ENCODE measurements at places on chromosomes 7 and 10. TPM values are rescaled to one million over a fixed set of nuclear protein-coding genes. Genes with fewer than 3 reads are reported as not detected.

DNA sequence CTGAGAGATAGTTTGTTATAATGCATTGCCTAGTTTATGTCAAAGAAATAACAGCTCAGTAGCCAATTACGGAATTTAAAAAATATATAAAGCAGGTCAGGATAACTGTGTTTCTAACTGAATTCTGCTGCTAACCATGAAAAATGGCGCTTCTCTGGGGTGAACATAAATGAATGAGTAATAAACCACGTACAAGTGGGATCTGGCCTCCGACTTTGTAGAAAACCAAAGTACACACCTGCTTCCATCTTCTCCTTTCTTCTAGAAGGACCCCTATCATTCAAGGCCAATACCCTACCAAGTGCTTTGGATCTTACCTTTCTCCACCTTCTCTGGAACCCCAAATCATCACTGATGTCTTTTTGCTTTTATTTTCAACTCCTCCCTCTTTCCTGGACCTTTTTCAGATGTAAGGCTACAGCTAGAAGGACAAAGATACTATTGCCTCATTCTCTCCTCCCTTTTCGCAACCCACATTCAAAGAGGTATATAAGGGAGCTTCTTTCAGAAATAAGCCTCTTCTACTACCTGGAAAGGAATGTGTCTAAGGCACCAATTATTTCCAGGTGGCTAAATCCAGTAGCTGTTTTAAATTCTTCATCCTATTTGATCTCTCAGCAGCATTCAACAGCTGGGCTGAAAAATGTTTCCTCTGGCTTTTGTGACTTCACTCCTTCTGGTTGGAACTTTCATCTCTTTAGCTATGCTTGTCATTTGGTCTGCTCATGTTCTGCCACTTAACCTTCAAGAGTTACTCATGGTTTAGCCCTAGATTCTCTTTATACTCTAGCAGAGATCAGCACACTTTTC lies 37.7 kb downstream of the NAMPT start:
- peaks cover 34% of the 10 kb centered on the region for H3K36me3 ChIP-seq
- no peaks in the 10 kb centered on the region for H3K27me3 ChIP-seq
- H3K4me1 ChIP-seq, result no peaks in the 10 kb centered on the region
- H3K4me3 ChIP-seq, result no peak overlapping the region
- H3K27ac ChIP-seq, result no peak overlapping the region
- no peak for DNase-seq

GRCh38 chr7:11175887-11176286 lies 202.2 kb downstream of the PHF14 start:
- no peak for DNase-seq
- no peak overlapping the region for H3K4me3 ChIP-seq
- no peak overlapping the region for H3K27ac ChIP-seq
- no peaks in the 10 kb centered on the region for H3K36me3 ChIP-seq
- H3K4me1 ChIP-seq, result no peaks in the 10 kb centered on the region

- no peaks in the 10 kb centered on the region for H3K4me1 ChIP-seq
- no peaks in the 10 kb centered on the region for H3K27me3 ChIP-seq
- H3K4me3 ChIP-seq, result no peak overlapping the region
- no peak for DNase-seq
These were observed 72.2 kb downstream of the CH25H start for GRCh38 chr10:89134963-89135362.

GRCh38 chr10:62183857-62184795 lies 84.5 kb downstream of the RTKN2 start:
- no peak overlapping the region for H3K4me3 ChIP-seq
- no peaks in the 10 kb centered on the region for H3K27me3 ChIP-seq
- H3K27ac ChIP-seq, result no peak overlapping the region
- DNase-seq, result no peak
- 0 out of 2 replicates have a peak, but pooled peaks cover 2% of the 10 kb centered on the region for H3K4me1 ChIP-seq

GRCh38 chr10:131833013-131833412 lies 67.8 kb upstream of the PPP2R2D start:
- H3K36me3 ChIP-seq, result no peaks in the 10 kb centered on the region

DNA sequence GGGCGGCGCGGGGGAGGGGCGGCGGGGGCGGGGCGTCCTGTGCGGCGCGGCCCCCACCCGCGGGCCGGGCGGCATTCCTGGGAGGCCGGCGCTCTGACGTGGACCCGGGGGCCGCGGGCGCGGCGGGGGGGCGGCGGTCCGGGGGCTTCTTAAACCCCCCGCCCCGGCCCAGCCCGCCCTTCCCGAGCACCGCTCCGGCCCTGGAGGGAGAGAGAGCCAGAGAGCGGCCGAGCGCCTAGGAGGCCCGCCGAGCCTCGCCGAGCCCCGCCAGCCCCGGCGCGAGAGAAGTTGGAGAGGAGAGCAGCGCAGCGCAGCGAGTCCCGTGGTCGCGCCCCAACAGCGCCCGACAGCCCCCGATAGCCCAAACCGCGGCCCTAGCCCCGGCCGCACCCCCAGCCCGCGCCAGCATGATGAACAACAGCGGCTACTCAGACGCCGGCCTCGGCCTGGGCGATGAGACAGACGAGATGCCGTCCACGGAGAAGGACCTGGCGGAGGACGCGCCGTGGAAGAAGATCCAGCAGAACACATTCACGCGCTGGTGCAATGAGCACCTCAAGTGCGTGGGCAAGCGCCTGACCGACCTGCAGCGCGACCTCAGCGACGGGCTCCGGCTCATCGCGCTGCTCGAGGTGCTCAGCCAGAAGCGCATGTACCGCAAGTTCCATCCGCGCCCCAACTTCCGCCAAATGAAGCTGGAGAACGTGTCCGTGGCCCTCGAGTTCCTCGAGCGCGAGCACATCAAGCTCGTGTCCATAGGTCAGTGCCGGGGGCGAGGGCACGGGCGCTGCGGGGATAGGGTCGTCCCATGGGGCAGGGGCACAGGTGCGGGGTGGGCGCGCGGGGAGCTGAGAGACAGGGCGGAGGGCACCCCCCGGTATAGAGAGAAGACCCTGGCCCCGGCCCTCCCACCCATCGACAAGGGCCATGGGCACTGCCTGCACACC lies at the start of gene FLNC:
Gene FLNC, plus strand, starts transcription at position 176 of the 947 bp plus-strand sequence. Its CDS starts 232 bp downstream, at position 408.
- peak within 1 kb of the TSS; percentile 63 for H3K4me3 ChIP-seq
- peaks cover 27% of the 10 kb centered on the region for H3K27me3 ChIP-seq
- H3K36me3 ChIP-seq, result no peaks in the 10 kb centered on the region
- H3K27ac ChIP-seq, result no peak within 1 kb of the TSS

Gene HHEX
- total RNA-seq, result 1.5 TPM

Gene CHCHD1
- total RNA-seq, result 44.9 TPM

- H3K27ac ChIP-seq, result no peak overlapping the region
- no peak overlapping the region for H3K4me3 ChIP-seq
- DNase-seq, result no peak
- H3K27me3 ChIP-seq, result no peaks in the 10 kb centered on the region
- H3K4me1 ChIP-seq, result no peaks in the 10 kb centered on the region
- H3K36me3 ChIP-seq, result no peaks in the 10 kb centered on the region
These were observed 20.2 kb downstream of the SGCE start for GRCh38 chr7:94635687-94636086.

GRCh38 chr10:1380088-1380671 lies 324.0 kb downstream of the WDR37 start:
- peak; percentile 55 for DNase-seq
- H3K27me3 ChIP-seq, result no peaks in the 10 kb centered on the region
- H3K36me3 ChIP-seq, result no peaks in the 10 kb centered on the region
- H3K4me3 ChIP-seq, result no peak overlapping the region
- no peak overlapping the region for H3K27ac ChIP-seq

Gene SH2B2
- total RNA-seq, result 18.7 TPM

DNA sequence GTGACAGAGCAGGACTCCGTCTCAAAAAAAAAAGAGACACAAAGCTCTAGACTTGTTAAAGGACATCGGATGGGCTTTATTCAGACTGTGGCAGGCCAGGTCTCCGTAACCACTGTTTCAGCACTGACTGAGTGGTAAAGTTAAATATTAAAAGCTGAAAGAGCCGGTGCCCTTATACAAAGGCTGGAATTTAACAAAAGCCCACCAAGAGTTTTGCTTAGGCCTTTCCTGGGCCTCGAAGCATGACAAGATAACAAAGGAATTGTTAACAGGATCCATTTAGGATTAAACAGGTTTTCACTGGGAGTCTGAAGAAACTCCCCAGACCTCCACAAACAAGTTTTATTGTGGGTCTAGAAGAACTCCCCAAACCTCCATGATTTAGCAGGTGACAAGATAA lies 727.8 kb downstream of the TYW1 start:
- H3K27ac ChIP-seq, result no peak overlapping the region
- H3K4me1 ChIP-seq, result no peaks in the 10 kb centered on the region
- no peak overlapping the region for H3K4me3 ChIP-seq
- DNase-seq, result no peak
- H3K36me3 ChIP-seq, result no peaks in the 10 kb centered on the region

Gene CLDN12
- total RNA-seq, result 49.2 TPM

Gene RHOBTB1
- 9.3 TPM for total RNA-seq

Gene FAM25A
- not detected for total RNA-seq

Gene OR2A12
- total RNA-seq, result not detected

- no peaks in the 10 kb centered on the region for H3K36me3 ChIP-seq
- H3K27me3 ChIP-seq, result peaks cover 3% of the 10 kb centered on the region
- no peak for DNase-seq
- H3K4me3 ChIP-seq, result no peak overlapping the region
- 0 out of 2 replicates have a peak, but pooled peaks cover 2% of the 10 kb centered on the region for H3K4me1 ChIP-seq
- H3K27ac ChIP-seq, result no peak overlapping the region
These were observed 3.9 kb upstream of the PVRIG start for GRCh38 chr7:100215895-100216294.

Gene RAPGEF5
- 22.1 TPM for total RNA-seq

- no peaks in the 10 kb centered on the region for H3K27me3 ChIP-seq
- no peak overlapping the region for H3K27ac ChIP-seq
- no peak overlapping the region for H3K4me3 ChIP-seq
These were observed 48.4 kb downstream of the SHH start for GRCh38 chr7:155763691-155764437.

DNA sequence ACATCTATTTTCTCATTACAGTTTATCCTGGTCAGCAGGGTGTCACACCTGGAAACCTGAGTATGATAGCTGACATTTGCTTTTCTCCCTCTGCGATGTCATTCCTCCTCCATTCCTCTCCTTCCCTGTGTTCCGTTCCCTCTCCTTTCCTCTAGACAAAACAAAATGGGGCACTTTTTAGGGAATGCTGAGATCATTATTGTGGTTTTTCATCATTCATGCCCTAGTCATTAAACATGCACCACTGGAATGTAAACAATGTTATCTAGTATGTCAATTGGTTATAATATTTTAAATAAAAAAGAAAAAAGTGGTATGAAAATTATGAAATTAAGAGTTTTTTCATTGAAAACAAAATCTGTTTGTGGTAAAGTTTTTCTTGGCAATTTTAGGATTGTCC lies 132.6 kb downstream of the MAPK8 start:
- no peak for DNase-seq
- no peak overlapping the region for H3K27ac ChIP-seq
- no peaks in the 10 kb centered on the region for H3K36me3 ChIP-seq

Gene FZD8
- 8.6 TPM for total RNA-seq

DNA sequence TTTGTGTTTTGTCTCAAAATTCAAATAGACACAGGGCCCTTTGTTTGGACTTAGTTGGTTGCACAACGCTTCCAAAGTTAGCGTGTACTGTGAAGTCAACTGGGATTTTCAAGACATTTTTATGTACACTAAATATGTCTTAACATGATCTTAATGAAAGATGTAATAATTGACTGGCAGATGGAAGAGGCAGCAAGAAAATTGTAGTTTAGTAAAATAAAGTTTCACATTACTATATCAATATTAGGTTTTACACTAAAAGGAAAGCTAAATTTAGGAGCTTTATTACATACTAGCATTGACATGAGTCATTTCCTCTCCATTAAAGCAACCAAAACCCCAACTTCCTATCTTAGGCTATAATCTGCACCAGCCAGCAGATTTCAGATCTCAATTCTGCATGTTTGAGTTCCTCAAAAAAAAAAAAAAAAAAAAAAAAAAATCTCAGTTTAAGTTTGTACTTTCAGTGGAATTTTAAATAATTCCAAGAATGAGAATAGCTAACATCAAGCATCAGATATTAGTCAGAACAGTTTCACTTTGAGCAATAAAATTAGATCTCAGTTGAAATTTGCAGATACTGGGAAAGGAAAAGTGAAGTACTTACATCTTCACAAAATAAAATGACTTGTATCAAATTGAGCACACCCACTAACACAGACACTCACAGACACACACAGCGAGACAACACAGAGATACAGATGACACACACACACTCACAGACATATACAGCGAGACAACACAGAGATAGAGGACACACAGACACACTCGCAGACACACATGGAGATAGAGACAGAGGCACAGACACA lies 346.6 kb upstream of the KLF6 start:
- no peaks in the 10 kb centered on the region for H3K4me1 ChIP-seq
- H3K4me3 ChIP-seq, result no peak overlapping the region
- H3K27ac ChIP-seq, result no peak overlapping the region
- no peaks in the 10 kb centered on the region for H3K36me3 ChIP-seq
- DNase-seq, result no peak
- H3K27me3 ChIP-seq, result no peaks in the 10 kb centered on the region

- H3K4me1 ChIP-seq, result peaks cover 5% of the 10 kb centered on the region
- no peak for DNase-seq
- H3K27me3 ChIP-seq, result no peaks in the 10 kb centered on the region
- H3K4me3 ChIP-seq, result no peak overlapping the region
- H3K27ac ChIP-seq, result no peak overlapping the region
These were observed 352.8 kb upstream of the PFKP start for GRCh38 chr10:2714597-2714996.

DNA sequence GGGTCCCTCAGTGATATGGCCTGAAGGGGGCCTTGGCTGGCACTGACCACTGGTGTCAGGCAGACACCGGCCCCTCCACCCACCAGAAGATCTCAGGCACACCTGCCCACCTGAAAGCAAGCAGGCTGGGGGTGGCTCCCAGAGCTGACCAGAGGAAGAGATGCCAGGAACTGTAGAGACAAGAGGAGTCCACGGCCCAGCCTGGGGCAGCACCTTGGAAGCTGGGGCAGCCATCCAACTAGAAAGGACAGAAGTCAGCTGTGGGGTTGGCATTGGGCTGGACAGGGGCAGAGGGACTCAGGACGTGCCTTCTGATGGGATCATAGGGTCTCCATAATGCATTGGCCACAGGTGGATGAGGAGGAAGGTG lies 144.3 kb downstream of the ZNF248 start:
- no peak for DNase-seq
- H3K27me3 ChIP-seq, result no peaks in the 10 kb centered on the region
- no peak overlapping the region for H3K4me3 ChIP-seq
- H3K4me1 ChIP-seq, result no peaks in the 10 kb centered on the region

Measured in H1 (cell line).